ENCODE measurements at places on chromosomes 6 and 20.

GRCh38 chr6:106381223-106381622 is 20.7 kb downstream of the CRYBG1 start:
- no peak for DNase-seq

DNA sequence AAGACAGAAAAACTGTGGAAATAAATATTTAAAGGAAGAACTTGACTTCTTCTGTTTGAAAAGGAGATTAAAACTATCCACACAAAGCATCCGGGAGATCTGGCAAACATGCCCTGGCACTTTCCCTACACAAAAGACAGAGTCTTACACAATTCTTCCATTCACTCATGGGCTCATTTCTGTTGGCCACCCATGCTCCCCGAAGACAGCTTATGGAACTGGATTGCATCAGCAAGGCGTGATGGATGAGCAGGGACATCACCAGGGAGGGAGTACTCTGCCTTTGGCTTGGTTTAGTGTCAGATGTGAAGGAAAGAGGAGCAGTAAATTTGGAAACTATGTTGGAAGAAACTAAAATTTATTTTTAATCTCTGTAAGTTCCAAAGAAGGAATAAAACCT is 379.3 kb downstream of the CD109 start:
- no peak for DNase-seq

GRCh38 chr6:83633609-83634008 is 75.3 kb downstream of the SNAP91 start:
- no peak for DNase-seq

DNA sequence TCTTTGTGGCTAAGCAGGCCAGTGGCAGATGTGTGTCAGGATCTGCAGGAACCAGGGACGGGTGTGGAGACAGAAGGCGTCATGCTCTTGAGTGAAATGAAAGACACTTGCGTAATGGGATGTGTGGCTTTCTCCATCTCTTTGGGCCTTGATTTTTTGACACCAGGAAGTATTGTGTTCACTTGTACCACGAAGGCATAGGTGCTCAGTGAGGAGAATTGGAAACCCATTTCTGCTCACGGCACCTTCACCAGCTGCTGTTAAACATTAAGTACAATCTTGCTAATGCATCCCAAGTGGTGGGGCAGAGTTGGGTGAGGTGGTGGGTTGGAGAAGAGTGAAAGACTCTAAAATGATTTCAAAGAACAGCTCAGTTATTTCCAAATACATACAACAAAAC is 30.0 kb downstream of the GJA10 start:
- no peak for DNase-seq

GRCh38 chr6:47687432-47687831 is 10.9 kb upstream of the ADGRF4 start:
- DNase-seq: peak; percentile 1

GRCh38 chr20:64077094-64077493 is 2.2 kb downstream of the RGS19 start:
- no peak for DNase-seq

- no peak for DNase-seq
Measured at GRCh38 chr6:97850458-97851212, 567.6 kb upstream of the MMS22L start.

DNA sequence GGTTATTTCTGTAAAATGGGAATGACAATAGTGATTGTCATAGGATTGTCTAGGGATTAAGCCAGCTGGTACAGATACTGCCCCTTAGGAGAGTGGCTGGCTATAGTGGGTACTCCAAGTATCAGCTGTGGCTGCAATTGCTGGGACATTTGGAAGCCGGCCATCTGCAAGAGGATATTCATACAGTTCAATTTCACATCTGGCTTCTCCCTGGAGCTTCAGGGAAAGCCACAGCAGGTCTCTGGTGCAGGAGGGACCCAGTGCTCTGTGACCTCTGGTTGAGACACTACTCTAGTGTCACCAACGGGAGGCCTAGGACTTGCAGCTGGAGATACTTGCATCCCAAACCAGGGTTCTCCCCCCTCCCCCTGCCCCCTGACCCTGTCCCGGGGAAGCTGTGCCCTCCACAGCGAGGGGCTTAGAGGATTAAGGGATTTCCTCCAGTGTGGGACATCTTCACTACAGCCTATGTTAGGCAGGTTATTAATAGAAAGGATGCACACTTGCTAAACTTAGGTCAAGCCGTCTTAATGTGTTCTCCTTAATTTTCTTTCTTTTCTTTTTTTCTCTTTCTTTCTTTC is 2.7 kb downstream of the SLC2A10 start:
- no peak for DNase-seq

GRCh38 chr20:12237772-12238171 is 320.1 kb downstream of the BTBD3 start:
- no peak for DNase-seq

DNA sequence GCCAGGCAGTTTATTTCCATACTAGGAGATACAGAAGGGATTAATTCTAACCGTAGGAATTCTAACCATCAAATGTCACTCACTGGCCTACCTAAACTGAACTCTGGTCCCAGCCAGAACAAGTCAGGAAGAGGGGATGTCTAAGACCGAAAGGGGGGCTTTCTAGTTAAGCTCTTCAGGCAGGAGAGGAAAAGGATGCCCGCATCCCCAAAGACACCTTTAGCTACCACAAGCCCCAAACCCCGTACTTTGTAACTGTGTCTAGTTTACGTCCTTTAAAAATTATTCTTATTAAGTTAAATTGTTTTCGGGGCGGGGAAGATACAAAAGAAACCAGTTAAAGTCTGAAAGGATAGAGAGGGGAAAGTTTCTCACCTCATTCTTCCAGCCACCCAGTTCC is 1.2 kb upstream of the ZNF76 start:
- DNase-seq: no peak

- DNase-seq: no peak
Measured at GRCh38 chr6:75044846-75045245, 161.0 kb downstream of the COL12A1 start.

- DNase-seq: peak; percentile 80
Measured at GRCh38 chr6:80133020-80133419, 26.5 kb downstream of the BCKDHB start.

DNA sequence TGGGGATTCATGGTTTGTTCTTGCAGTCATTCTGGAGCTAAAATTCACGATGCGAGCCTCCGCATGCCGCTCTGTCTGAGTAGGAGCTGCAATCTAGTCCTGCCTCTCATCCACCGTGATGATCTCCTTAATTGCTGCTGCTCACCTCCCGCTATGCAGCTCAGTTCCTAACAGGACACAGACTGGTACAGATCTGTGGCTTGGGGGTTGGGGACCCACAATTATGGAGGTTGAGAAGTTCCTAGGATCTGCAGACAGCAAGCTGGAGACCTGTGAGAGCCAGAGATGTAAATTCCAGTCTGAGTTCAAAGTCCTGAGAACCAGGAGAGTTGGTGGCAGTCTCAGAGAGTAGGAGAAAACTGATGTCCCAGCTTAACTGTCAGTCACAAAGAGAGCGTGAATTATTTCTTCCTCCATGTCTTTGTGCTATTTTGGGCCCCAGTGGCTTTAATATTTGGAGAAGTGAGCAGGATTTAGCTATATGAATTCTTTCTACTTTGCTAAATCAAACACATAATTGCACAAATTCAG is 378.7 kb upstream of the MAN1A1 start:
- DNase-seq: no peak

DNA sequence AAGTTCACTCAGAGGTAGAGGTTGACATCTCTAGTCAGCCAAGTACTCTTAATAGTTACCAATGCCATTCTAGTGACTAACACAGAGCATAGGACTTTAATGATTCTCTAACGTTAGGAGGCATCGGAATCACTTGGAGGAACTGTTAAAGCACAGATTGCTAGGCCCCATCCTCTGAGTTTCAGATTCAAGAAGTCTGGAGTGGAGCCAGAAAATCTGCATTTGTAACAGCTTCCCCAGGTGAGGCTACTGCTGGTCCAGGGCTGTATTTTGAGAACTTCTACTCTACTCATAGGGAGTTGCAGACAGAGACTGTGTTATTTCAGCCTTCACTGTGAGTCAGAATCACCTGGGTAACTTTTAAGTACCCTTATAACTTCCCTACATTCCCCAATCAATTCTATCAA is 5.7 kb downstream of the LMBRD1 start:
- no peak for DNase-seq

GRCh38 chr6:158387578-158387977 is 75.3 kb downstream of the TULP4 start:
- DNase-seq: no peak

DNA sequence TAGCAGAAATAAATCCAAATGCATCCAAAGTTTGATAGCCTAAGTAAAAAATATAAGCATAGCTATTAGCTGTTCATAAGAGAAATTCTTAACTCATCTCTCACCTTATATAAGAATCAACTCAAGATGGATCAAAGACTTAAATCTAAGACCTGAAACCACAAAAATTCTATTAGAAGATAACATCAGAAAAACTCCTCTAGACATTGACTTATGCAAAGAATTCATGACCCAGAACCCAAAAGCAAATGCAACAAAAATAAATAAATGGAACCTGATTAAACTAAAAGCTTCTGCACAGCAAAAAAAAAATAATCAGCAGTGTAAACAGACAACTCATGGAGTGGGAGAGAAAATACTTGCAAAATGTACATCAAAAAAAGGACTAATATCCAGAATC is 184.3 kb downstream of the TFAP2A start:
- DNase-seq: no peak

GRCh38 chr6:143941852-143942627 is 66.0 kb downstream of the PLAGL1 start:
- DNase-seq: peak; percentile 77

GRCh38 chr6:27126815-27127537 is 120.5 kb upstream of the PRSS16 start:
- DNase-seq: peak; percentile 96

GRCh38 chr6:31821301-31822035 is 6.1 kb upstream of the HSPA1B start:
- peak; percentile 69 for DNase-seq

- DNase-seq: peak; percentile 100
Measured at GRCh38 chr20:34083137-34083536, 28.9 kb downstream of the EIF2S2 start.

- DNase-seq: no peak
Measured at GRCh38 chr6:165117806-165118205, 191.6 kb downstream of the C6orf118 start.

DNA sequence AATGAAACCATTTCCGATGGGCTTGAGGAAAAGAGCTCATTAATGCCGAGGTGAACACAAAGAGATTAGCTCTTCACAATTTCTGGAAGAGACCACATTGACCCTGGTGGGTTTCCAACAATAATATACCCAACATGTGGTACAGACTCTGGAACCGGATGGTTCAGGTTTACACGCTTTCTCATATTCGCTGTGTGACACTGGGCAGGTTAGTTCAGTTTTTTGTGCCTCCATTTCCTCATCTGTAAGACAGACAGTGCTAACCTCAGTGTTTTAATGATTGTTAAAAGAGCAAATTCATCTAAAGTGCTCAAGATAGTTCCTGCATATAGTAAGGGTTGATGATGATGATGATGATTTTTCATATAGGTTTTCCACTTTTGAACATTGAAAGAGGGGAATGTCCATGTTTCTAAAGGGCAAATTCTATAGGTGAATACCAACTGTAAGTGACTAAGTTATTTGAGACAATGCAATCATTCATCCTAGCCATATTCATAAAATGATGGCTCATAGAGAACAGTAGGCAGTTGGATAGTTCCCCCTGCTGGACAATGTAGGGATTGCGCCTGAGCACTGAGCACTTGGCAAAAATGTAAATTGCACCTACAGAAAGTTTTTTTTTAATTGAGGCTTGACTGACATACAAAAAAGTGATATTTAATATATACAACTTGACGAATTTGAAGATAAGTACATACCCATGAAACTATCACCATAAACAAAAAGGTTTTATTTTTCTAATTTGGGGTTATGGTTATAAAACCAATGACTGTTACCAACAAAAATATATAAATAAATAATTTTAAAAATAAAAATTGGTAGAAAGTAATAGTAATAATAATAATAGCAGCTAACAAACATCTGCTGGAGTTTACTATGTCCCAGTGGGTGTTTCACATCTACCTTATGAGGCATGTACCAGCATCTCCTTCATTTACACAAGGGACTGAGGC is 2.1 kb upstream of the PERP start:
- DNase-seq: peak; percentile 64

- DNase-seq: peak; percentile 53
Measured at GRCh38 chr6:169555971-169556617, 145.7 kb downstream of the WDR27 start.

GRCh38 chr6:78436335-78436734 is 431.0 kb upstream of the IRAK1BP1 start:
- no peak for DNase-seq

DNA sequence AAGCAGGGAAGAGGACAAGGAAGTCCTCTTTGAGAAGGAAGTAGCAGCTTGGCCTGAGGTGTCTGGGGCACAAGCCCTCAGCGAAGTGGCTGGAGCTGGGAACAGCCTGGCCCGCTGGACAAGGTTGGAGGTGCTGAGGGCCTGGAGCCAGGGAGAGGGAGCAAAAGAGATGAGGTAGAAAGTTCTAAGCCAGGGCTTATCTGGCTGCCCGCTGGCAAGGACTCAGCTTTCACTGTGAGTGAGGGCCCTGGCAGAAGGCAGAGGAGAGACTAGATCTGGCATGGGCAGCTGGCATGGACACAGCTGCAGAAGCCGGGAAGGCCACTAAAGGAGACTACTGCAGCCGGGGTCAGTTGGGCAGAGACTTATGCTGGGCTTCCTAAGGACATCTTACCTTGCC is 21.8 kb upstream of the PCMTD2 start:
- DNase-seq: no peak

- no peak for DNase-seq
Measured at GRCh38 chr6:117531809-117532725, 49.6 kb downstream of the DCBLD1 start.

DNA sequence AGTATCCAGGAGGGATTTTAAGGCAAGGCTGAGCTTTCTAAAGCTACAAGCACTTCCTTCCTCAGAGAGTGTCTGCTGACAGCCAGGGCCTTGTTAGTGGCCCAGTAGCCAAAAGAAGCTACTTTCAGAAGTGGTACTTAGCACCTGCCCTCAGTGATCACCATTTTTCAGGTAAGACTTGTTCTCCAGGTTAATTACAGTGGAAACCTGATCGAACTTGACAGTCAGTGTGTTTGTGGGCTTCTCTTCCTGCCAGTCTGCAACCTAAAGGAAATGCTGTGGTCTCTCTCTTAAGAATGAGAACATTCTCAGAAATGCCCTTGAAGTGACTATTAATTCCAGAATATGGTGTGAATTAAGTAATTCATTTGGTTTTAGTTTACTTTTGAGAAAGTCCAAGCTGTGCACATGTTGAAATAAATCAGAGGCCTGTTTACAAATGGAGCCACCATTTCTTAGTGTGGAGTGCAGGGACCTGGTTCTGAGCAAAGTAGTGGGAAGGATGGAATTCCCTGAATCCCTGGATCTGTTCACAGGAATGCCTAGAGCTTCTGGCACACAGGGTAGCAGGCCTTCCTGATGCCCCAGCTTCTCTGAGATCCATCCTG is 185.3 kb upstream of the AGPAT4 start:
- DNase-seq: no peak

All from hematopoietic multipotent progenitor cell treated with erythropoietin and hydrocortisone succinate and interleukin-3 and kit ligand, for 8 days (in vitro differentiated cells).